ENCODE measurements at places on chromosomes 1 and 21.

- DNase-seq = no peak
Measured at GRCh38 chr1:26419494-26419893, 8.9 kb downstream of the LIN28A start.

DNA sequence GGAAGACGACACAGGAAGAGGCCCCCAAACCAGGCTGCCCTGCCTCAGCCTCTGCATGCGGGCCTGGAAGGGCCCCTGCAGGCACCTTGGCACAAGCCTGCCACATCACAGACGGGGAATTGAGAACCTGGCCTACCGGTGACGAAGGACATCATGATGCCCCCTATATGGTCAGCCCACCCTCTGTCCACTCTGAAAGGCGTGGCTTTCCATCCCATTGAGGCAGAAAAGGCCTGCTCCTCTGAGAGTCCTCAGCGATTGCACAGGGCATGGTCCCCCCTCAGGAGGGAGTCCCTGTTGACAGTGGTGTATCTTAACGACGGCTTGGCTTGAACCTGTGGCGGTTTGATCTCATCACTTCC lies 11.4 kb downstream of the KRTAP10-1 start:
- no peak for DNase-seq

GRCh38 chr1:171736196-171736595 lies 5.7 kb downstream of the VAMP4 start:
- no peak for DNase-seq

DNA sequence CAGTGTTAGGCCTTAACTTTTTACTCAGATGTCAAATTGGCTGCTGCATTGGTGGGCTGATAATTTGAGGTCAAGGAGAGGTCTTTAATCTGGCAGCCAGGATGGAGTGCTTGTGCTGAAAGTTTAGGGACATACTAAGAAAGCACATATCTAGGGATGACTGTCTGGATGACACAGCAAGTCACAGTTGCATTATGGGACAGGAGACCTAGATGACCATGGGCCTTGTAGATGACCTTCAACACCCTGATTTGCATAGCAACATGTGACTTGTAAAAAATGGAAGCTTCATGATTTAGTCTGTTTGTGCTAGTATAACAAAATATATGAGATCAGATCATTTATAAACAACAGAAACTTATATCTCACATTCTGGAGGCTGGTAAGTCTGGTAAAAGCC lies 18.0 kb upstream of the HSD3B2 start:
- DNase-seq = no peak

DNA sequence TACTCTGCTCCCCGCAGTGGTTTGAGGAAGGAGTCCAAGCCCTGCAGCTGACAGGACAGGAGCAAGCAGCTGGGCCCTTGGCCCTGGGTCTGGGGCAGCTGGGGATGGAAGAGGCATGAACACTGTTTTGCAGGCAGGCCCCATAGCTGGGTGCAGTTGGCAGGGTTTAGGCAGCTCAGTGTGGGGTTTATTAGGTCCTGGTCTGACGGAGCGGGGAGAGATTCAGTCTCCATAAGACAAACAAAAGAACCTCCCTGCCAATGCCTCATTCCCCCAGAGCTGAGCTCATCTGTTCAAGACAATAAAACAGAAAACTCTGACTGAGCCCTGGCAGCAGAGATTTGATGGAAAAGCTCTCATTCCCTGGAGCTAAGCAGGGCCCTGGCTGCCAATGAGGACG lies 37.3 kb downstream of the OLFML2B start:
- no peak for DNase-seq

DNA sequence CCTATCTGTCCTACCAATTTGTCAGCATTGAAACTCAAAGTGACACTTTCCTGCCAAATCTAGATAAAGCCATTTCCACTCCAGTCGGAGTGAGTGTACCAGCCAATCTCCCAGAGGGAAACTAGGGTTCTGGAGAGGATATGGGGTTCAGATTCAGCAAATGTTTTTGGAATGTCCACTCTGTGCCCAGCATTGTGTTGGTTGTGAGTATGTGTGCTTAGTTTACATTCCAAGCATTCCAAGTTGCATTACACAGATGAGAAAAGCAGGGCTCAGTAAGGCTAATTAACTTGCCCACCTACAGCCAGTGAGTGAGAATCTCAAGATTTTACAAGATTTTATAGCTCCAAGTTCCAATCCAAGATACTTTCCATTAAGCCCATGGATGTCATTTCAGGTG lies 26.4 kb upstream of the RGS16 start:
- DNase-seq = no peak

DNA sequence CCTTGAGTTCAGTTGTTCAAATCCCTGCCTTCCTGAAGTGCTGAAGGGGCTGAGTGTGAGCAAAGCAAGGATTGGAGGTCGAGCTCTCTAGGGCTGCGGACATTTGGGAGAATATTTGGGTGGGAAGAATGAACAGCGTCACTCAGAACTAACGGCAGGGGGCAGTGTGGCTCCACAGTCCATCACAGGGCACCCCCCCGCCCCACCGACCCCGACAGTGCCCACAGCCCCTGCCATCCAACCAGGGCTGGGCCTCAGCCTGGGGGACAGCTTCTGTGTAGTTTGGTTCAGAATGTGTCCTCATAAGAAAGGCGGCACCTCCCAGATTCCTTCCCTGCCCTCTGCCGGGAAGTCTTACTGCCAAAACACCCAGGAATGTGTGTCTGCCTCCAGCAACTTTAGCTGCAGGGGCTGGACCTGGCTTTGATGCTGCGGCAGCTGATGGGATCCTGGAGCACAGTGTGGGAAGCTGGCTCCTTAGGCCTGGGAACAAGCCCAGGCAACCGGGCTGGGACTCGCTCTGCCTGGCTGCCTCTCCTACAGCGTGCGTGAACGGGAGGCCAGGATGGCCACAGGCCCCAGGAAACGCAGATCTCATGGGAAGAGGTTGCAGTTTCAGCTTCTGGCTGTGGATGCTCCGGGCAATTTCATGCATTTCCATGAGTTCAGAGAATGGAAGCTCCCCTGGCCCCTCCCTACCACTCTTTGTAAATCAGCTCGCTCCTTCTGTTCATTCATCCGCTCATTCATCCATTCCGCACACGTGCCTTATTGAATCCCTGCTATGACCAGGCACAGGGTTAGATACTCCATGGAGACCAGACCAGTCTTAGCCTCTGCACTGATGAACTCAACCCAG lies 104.9 kb upstream of the TMPRSS2 start:
- DNase-seq = no peak

All from CD4-positive, alpha-beta T cell treated with Interleukin-12 subunit alpha and Interleukin-12 subunit beta, for 1 hour (primary cell).